Placental epithelial cell (primary cell): ENCODE measurements at places on chromosomes 2 and 18. TPM values are rescaled to one million over a fixed set of nuclear protein-coding genes. Genes with fewer than 3 reads are reported as not detected.

Gene REEP1
- total RNA-seq, result under 0.01 and 0.65 TPM in 2 replicates

Gene SPATA3
- not detected in 2 replicates for total RNA-seq

Gene GNAL
- total RNA-seq, result 0.43 and 0.79 TPM in 2 replicates

Gene DLGAP1
- not detected in 2 replicates for total RNA-seq

Gene IL36G
- not detected in 2 replicates for total RNA-seq

Gene SERPINB3
- total RNA-seq, result not detected in 2 replicates

Gene BOLL
- total RNA-seq, result not detected in 2 replicates

Gene FHOD3
- total RNA-seq, result 0.39 TPM in 1 of 2 replicates, not detected in the other

Gene TBR1
- total RNA-seq, result not detected in 2 replicates

Gene MBP
- 28.7 and 83.7 TPM in 2 replicates for total RNA-seq

Gene LOXL3
- 0.39 TPM in 1 of 2 replicates, not detected in the other for total RNA-seq

Gene PAX8
- total RNA-seq, result 1.6 and 3.4 TPM in 2 replicates

Gene MAP2
- 1.5 and 5.1 TPM in 2 replicates for total RNA-seq

Gene ACTG2
- 0.39 and 0.98 TPM in 2 replicates for total RNA-seq

Gene NEB
- 0.54 and 2.7 TPM in 2 replicates for total RNA-seq

Gene OSGEPL1
- total RNA-seq, result 5.5 and 7.9 TPM in 2 replicates

Gene RFTN2
- total RNA-seq, result not detected in 2 replicates

Gene SLC66A2
- total RNA-seq, result 39.7 and 51.9 TPM in 2 replicates

Gene PRSS56
- total RNA-seq, result not detected in 2 replicates

Gene RGPD4
- not detected in 2 replicates for total RNA-seq

Gene CNDP1
- total RNA-seq, result not detected in 2 replicates

Gene UNC80
- total RNA-seq, result not detected in 2 replicates

Gene PDCL3
- 11.4 and 12.6 TPM in 2 replicates for total RNA-seq

Gene SOCS6
- 44.4 and 58.6 TPM in 2 replicates for total RNA-seq

Gene ERFE
- total RNA-seq, result not detected in 2 replicates

Gene INHBB
- 0.39 and 0.76 TPM in 2 replicates for total RNA-seq

Gene PXDN
- total RNA-seq, result 223 and 335 TPM in 2 replicates

Gene LOXHD1
- total RNA-seq, result not detected in 2 replicates

Gene OSR1
- total RNA-seq, result 114 and 277 TPM in 2 replicates

Gene UGP2
- 117 and 136 TPM in 2 replicates for total RNA-seq

Gene FSHR
- total RNA-seq, result 0.39 TPM in 1 of 2 replicates, not detected in the other

Gene MROH2A
- total RNA-seq, result not detected in 2 replicates

Gene MEP1B
- under 0.01 and 0.11 TPM in 2 replicates for total RNA-seq

Gene CYS1
- 0.39 TPM in 1 of 2 replicates, not detected in the other for total RNA-seq

Gene UPP2
- not detected in 2 replicates for total RNA-seq

Gene CD28
- not detected in 2 replicates for total RNA-seq

Gene GALNT3
- 13.7 and 38.2 TPM in 2 replicates for total RNA-seq

Gene DUSP2
- 1.6 and 2.5 TPM in 2 replicates for total RNA-seq

Gene PLGLB2
- 0.76 and 2.7 TPM in 2 replicates for total RNA-seq

Gene CPLX4
- total RNA-seq, result not detected in 2 replicates

Gene TRAF3IP1
- 3.9 and 4.3 TPM in 2 replicates for total RNA-seq

Gene RBM44
- total RNA-seq, result 0.22 and 1.6 TPM in 2 replicates

Gene LHCGR
- total RNA-seq, result not detected in 2 replicates

Gene LRPPRC
- total RNA-seq, result 40.8 and 43.3 TPM in 2 replicates

Gene CAPN14
- under 0.01 and 0.11 TPM in 2 replicates for total RNA-seq

Gene LRP1B
- total RNA-seq, result not detected in 2 replicates

Gene GREB1
- total RNA-seq, result under 0.01 and 0.22 TPM in 2 replicates

Gene TMEM178A
- total RNA-seq, result 0.79 TPM in 1 of 2 replicates, not detected in the other

Gene LMAN1
- 150 and 220 TPM in 2 replicates for total RNA-seq

Gene SNX17
- total RNA-seq, result 148 and 178 TPM in 2 replicates

Gene IL1R1
- total RNA-seq, result 135 and 233 TPM in 2 replicates
